Placental pericyte (primary cell): ENCODE measurements at places on chromosomes 5 and 9. TPM values are rescaled to one million over a fixed set of nuclear protein-coding genes. Genes with fewer than 3 reads are reported as not detected.

CDC20B gene
- total RNA-seq: not detected in 2 replicates

SHISAL2B gene
- not detected in 2 replicates for total RNA-seq

ANKRD18B gene
- 1.1 and 4.9 TPM in 2 replicates for total RNA-seq

PCDHGA5 gene
- 1.5 and 1.9 TPM in 2 replicates for total RNA-seq

ANKDD1B gene
- total RNA-seq: 0.44 TPM in 1 of 2 replicates, not detected in the other

CBY3 gene
- total RNA-seq: 0.29 TPM in 1 of 2 replicates, not detected in the other

PDE6A gene
- not detected in 2 replicates for total RNA-seq

TMEM141 gene
- total RNA-seq: 36.9 and 38.7 TPM in 2 replicates
